ENCODE measurements at places on chromosomes 3 and 15.

- DNase-seq: no peak
Measured at GRCh38 chr15:58297639-58298038, 134.2 kb upstream of the LIPC start.

GRCh38 chr3:56257826-56258225 lies 210.4 kb downstream of the ERC2 start:
- no peak for DNase-seq

DNA sequence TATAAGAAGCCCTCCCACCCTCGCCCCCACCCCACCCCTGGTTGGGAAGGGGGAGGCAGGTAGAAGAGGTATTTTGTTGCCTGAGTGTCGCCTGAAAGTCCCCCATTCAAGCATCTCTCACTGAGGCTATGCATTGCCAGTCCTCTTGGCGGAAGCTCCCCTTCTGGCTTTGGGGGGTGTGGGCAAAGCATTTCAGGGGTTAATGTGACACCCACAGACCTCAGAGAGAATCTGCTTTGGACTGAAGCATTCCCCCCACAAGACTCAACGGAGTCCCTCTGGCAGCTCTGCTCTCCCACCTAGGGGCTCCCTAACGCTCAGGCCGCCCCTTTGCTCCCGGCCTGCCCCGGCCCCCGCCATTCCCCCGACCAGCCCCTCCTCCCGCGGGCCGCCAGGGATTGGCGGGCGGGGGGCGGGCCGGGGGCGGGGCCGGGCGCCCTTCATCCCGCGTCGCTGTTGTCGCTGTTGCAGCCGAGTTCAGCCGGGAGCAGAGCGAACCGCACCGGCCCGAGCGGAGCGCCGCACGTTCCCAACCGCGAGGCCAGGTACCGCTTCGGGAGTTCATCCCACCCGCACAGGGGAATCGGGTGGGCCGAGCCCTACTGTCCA lies at the start of gene SLC38A3:
Gene SLC38A3 (plus strand): TSS at position 468 of the 609 bp plus-strand sequence. CDS start 8,929 bp downstream, outside the sequence.
- DNase-seq: no peak

- DNase-seq: no peak
Measured at GRCh38 chr3:131353986-131354385, 27.6 kb upstream of the NUDT16 start.

- no peak for DNase-seq
Measured at GRCh38 chr3:170002879-170003278, 34.9 kb upstream of the GPR160 start.

DNA sequence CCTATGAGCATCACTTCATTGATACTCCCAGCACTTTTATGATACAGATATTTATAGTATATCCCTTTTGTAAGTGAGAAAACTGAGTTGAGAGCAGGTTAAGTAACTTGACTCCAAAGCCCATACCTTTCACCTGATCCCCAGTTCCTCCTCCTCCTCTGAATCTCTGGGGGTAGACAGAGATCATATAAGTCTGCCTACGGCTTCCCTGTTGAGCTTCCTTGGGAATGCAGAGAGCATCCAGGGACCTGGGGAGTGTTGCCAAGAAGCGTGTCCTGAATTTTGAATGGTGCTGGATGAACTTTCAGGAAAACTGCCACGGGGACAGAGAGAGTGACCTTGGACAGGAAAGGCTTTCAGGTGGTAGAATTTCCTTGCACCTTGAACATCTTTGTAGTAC lies 268.5 kb downstream of the LRTM1 start:
- no peak for DNase-seq

DNA sequence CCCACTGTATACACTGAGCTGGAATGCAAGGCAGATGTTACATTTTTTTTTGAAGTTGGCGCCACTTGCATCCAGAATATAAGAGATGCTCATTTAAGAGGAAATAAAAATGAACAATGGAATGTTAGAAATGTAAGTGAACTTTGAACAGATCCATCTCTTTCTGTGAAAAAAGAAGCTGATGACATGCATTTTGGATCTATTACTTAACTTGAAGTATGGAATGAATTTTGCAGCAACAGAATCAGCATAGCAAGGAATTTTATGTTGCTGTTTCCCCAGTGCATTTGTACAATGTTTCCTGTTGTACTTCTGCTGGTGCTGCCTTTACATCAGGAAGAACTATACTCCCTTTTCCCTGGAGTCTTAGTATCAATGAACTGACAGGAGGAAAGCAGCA lies 178.2 kb downstream of the LSAMP start:
- DNase-seq: no peak

DNA sequence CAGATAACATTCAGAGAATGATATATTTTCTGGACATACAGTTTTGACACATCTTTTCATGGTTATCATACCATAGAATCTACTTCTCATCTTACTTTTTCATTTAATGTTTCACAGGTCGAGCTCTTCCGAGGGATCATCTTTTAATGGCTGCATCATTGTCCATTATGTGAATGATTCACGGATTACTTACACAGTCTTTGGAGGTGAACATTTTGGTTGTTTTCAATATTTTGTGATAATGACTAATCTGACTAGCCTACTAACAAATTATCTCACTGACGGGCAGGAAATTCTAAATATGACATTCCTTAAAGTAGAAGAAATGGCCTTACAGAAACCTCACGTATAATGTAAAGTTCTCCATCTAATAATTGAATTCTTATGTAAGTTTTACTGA lies 209.1 kb upstream of the STRIT1 start:
- DNase-seq: no peak

GRCh38 chr3:111923806-111924205 lies 55.0 kb upstream of the ABHD10 start:
- no peak for DNase-seq

GRCh38 chr15:89818287-89818686 lies 3.6 kb upstream of the ANPEP start:
- DNase-seq: no peak

GRCh38 chr3:8777978-8778267 lies 8.5 kb upstream of the OXTR start:
- no peak for DNase-seq

DNA sequence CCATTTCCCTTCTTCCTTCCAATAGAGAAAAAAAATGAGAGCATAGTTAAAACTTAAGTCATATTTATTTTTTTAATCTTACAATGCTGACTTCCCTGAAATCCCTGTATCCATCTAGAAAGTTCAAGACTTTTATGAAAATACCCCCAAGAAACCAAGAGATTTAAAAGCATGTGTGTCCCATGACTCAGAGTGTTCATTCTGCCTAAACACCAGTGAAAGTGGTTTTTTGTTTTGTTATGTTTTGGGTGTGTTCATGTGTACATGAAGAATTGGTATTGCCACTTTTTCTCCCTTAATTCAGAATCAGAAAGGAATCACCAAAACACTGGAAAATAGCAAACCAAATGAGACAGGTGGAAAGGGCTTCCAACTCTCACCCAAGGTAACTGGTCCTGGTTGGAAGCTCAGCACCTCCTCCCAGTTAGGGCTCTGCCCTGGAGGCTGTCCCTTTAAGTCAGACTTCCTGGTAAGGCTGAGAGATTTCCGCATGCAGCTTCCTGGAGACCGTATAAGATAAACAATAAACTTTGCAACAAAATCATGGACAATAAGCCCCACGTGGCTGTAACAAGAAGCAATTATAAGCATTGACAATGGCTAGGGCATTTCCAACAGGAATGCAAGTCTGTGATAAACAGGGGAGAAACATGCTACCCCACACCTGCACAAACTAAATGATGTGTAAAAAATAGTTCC lies 121.9 kb upstream of the ARHGEF3 start:
- no peak for DNase-seq

DNA sequence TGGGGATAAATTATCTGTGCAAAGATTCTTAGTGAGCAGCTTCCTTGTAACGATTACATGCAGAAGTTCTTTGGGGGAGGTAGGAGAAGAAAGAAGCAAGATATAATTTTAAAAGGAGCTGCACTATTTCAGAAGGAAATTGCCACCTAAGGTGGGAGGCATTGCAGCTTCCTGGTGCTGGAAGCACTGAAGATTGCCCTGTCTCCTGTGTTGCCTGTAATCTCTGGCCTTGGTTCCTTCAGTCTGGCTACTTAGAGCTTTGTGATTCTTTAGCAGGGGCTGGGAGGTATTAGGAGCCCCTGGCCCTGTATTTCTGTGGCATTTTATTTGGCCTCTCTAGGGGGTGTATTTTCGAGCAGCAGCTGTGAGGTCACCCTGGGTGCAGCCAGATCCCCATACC lies 35.5 kb downstream of the CACNA2D3 start:
- DNase-seq: no peak

GRCh38 chr3:121399820-121400219 lies 146.0 kb downstream of the POLQ start:
- DNase-seq: no peak

DNA sequence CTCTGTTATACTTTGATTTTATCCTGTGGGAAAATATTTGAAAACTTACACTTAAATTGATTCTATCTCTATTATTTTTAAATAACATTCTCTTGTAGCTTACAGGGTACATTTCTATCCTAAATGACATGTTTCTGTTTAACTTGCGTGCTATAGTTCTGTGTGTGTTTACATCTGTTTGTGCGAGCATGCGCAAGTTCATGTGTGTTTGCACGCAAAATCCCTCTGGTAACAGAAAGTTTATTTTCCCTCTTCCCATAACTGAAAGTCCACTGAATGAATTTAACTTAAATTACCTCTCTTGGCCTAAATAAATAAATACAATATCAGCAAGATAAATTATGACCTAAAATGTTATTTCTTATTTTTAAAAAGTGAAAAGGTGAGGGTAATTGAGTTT lies 117.3 kb upstream of the NEO1 start:
- DNase-seq: no peak

DNA sequence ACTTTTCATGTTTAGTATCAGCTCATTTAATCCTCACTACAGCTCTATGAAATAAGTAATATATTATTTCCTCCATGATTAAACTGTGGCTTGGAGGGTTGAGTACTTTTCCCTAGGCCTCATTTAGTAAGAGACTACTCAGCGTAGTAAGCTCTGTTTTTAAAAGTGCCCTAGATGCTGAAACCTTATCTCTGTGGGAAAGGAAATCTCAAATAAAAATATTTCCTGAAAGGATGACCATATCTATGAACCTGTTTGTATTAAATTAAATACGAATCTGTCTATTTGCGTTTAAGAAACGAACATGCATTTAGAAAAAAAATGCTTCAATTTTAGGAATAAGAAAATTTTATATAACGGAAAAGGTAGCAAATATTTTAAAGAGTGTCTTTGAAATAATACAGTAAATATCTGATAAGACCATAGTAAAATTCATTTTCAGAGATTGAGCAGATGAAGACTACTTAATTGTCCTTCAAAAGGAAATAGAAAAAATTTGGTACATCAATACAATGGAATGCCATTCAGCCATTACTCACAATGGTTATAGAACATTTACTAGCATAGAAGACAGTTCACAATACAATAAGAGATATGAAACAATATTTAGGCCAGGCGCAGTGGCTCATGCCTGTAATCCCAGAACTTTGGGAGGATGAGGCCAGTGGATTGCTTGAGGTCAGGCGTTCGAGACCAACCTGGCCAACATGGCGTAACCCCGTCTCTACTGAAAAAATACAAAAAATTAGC lies 56.2 kb downstream of the ATG7 start:
- no peak for DNase-seq

DNA sequence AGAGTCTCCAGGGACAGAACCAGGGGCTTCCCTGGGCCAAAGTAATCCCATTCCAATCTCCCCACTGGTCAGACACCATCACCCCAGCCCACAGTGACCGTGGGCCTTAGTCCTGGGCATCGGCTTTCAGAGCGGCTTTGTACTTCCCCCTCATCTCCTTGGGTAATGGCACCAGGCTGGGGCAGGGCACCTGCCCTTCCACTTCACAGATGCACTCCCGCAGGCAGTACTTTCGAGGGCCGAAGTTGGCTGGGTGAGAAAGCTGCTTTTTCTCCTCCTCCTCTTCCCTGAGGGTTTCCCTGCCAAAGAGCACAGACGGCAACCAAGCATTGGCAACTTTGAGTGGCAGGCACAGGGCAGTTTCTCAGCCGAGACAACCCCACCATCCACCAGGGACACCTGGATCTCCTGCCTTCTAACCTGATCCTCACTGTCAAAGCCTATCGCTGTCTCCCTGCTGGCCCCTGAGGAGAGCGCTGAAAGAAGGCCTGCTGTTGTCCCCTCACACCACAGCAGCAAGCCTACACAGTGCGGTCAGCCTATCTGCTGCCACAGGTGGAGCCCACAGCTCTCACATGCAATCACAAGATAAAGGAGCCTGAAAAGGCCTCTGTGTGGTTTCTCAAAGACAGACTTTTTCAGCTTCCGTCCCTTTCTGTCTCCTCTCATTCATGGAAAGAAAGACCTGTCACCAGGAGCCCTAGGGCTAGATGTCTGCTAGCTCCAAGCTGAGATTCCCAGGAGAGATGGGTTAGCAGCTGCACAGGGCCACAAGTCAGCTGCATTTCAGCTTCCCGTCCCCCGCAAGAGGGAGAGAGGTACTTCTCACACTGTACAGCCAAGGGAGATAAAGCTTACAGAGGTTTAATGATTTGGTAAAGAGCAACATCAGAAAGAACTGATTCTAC lies 12.5 kb downstream of the MRPS25 start:
- DNase-seq: no peak

DNA sequence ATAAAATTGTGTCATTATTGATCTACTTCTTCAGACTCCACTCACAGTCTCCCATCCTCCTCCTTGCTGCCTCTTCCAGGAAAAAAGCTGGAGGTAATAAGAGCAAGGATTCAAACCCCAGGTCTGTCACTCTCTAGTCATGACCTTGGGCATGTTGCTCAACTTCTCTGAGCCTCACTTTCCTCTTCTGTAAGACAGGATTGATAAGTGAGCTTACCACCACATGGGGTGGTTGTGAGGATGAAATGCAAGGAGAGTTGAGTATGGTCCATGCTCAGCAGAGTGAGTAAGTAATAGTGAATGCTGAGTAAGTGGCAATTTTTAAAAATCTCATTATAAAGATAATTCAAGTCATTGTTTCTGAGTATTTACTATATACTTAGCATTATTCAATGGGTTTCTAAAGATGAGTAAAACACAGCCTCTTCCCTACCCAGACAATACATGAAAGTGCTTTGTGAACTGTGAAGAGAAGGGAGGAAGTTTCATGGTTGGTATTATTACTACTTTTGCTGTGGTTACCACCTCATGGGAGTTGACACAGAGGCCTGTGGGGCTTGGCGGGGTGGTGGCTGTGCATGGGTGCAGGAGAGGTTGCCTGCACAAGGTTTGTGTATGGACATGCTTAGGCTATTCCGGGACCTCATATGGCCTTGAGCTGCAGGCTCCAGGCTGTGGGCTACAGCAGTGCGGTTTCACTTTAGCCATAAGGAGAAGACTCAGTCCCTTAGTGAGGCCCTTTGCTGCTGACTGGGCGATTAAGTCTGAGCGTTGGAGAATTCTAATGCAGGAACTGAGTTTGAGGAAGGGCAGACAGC lies 30.0 kb downstream of the SLC6A11 start:
- no peak for DNase-seq
